ENCODE measurements at places on chromosomes 11 and 22.

GRCh38 chr11:12414611-12415010 is 37.2 kb downstream of the PARVA start:
- DNase-seq = no peak

- peak; percentile 20 for DNase-seq
Observed at GRCh38 chr11:70297341-70297740, 26.9 kb downstream of the PPFIA1 start.

- no peak for DNase-seq
Observed at GRCh38 chr11:116375221-116375620, 397.6 kb downstream of the BUD13 start.

DNA sequence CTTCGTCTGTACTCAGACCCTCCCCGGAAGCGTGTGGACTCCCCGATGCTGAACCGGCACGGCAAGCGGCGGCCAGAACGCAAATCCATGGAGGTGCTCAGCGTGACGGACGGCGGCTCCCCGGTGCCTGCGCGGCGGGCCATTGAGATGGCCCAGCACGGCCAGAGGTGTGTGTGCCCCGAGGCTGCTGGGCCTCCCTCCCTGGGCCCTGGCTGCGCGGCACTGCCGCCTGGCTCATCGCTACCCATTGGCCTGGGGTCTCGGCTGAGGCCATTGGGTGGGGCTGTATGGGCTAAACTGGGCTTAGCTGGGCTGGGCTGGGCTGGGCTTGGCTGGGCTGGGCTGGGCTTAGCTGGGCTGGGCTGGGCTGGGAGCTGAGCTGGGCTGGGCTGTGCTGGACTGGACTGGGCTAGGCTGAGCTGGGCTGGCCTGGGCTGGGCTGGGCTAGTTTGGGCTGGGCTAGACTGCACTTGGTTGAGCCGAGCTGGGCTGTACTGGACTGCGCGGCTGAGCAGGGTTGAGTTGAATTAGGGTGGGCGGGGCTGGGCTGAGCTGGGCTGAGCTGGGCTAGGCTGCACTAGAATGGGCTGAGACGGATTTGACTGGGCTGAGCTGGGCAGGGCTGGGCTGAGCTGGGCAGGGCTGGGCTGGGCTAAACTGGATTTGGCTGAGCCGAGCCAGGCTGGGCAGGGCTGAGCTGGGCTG is 40.7 kb downstream of the MOB2 start:
- DNase-seq = no peak

DNA sequence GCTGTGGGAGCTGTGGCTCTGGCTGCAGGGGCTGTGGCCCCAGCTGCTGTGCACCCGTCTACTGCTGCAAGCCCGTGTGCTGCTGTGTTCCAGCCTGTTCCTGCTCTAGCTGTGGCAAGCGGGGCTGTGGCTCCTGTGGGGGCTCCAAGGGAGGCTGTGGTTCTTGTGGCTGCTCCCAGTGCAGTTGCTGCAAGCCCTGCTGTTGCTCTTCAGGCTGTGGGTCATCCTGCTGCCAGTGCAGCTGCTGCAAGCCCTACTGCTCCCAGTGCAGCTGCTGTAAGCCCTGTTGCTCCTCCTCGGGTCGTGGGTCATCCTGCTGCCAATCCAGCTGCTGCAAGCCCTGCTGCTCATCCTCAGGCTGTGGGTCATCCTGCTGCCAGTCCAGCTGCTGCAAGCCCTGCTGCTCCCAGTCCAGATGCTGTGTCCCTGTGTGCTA is 514 bp downstream of the KRTAP5-9 start:
- no peak for DNase-seq

DNA sequence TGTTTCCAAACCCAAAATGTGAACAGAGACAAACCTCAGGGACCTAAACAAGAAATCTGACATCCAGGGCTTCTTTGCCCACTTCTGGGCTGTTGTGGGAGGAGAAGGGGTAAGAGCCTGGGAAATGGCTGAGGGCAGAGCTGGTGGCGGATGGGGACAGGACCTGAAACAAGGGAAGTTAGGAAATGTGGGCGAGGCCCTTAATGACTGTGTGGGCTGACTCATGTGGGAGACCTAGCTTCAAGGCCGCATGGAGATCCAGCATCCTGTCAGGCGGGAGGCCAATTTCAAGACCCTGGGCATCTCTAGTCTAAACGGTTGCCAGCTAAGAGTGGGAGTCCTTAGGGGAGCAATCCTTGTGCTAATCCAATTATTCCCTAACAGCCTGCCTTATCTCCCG is 2.1 kb upstream of the OAF start:
- DNase-seq = peak; percentile 21

GRCh38 chr11:104089481-104089880 is 53.0 kb downstream of the DDI1 start:
- DNase-seq = no peak

- DNase-seq = no peak
Observed at GRCh38 chr22:37163575-37164504, 14.1 kb upstream of the IL2RB start.

- DNase-seq = peak; percentile 53
Observed at GRCh38 chr22:20243537-20244249, 24.4 kb downstream of the RTN4R start.

GRCh38 chr11:127395034-127395433 is 394.5 kb upstream of the KIRREL3 start:
- DNase-seq = no peak
